ENCODE measurements at places on chromosomes 2 and 18.

DNA sequence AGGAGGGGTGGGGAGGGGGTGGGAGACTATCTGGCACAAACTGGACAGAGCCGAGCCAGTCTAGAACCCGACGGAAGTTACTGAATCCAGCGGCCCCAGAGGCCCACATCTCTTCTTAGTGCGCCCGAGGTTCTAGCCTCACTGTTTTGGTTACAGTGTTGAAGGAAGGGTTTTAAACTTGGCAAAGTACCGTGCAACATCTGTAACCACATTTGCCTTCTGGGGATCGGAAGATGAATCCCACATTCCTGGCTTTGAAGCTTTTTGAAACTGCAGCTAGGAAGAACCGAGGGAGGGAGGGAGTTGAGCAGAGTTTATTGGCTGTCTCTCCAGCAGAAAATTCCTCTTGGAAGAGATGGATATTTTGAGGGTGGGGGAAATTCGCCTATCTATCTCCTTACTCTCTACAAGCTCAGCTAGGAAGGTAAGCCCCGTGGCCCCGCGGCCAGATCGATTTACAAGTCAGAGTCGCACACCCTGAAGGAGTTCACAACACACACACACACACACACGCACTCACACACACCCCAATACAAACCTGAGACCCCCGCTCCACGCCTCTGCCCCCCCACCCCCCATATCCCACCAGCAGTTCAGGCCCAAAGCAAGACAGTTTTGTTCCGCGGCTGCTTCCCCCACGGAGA is 1.0 kb downstream of the ACVR1 start:
- peak; percentile 88 for DNase-seq

- no peak for DNase-seq
Observed at GRCh38 chr18:67875944-67876343, 359.4 kb upstream of the DSEL start.

DNA sequence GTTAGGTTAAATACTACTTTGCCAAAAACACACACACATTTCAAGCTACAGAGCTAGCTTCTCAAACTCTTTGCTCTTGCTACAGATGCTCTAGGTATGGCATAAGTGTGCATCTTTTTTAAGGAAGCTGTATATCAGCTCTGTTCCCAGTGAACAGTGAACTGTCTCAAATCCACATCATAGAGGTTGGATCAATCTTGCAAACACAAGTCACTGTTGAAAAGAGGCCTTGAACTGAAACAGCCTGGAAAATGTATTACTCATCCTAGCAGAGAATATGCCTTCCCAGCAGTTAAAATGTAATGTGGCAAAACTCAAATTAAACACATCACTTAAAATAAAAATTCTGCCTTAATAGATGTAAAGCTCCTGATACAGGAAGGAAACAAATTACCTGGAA is 151.8 kb downstream of the WDPCP start:
- no peak for DNase-seq

GRCh38 chr2:82730811-82731210 is 1728.3 kb downstream of the SUCLG1 start:
- DNase-seq = no peak

DNA sequence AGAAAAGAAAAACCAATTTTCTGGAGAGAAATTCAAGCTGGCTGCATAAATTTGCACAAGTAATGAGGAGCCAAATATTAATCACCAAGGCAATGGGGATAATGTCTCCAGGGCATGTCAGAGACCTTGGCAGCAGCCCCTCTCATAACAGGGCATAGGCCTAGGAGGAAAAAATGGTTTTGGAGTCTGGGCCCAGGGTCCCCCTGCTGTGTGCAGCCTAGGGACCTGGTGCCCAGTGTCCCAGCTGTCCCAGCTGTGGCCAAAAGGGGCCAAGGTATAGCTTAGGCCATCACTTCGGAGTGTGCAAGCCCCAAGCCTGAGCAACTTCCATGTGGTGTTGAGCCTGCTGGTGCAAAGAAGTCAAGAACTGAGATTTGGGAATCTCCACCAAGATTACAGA is 57.1 kb downstream of the SCN7A start:
- no peak for DNase-seq

DNA sequence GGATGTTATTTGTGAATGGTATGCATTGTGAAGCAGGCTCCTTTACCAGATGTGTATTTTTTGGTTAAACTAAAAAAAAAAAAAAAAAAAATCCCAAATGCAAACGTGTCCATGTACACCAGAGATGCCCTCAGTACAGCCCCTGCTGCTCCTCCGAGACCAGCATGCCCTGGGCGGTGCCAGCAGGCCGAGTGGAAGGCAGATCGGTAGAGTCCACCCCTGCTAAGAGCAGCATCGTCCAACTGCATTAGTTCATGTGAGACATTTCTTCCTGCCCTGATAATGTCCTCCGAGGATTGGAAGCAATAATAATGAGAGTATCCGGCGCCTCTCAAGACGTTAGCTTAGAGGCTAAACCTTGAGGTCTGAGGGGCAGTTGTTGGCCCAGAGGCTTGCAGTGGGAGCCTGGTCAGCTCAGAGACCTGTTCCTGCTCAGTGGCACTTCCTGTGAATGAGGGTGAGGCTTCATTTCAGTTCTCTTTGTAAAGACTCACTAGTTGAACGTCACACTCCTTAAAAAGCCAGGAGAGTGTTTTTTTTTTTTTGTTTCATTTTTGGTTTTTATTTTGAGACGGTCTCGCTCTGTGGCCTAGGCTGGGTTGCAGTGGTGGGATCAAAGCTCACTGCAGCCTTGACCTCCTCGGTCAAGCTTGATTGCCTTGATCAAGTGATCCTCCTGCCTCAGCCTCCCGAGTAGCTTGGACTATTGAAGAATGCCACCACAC is 5.6 kb downstream of the SLC66A3 start:
- no peak for DNase-seq

GRCh38 chr2:180184506-180184905 is 177.4 kb upstream of the CWC22 start:
- DNase-seq = no peak

- DNase-seq = no peak
Observed at GRCh38 chr2:128746356-128746755, 427.7 kb upstream of the HS6ST1 start.

DNA sequence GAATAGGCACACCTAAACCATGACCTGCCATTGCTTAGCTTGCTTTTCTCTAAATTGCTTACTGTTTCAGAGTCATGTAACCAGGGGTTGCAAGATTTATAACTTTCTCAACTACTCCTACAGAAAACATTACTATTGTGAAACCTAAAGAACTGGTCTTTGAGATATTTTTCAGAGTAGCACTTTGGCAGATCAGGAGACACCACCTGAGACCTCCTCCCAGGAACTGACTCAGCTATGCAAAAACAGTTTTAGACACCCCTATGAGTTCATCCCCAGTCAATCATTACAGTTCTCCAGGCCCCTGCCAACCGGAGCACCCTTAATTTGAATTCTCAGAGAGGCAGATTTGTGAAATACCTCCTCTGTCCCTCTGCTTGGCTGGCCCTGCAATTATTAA is 80.3 kb downstream of the MBOAT2 start:
- DNase-seq = no peak

DNA sequence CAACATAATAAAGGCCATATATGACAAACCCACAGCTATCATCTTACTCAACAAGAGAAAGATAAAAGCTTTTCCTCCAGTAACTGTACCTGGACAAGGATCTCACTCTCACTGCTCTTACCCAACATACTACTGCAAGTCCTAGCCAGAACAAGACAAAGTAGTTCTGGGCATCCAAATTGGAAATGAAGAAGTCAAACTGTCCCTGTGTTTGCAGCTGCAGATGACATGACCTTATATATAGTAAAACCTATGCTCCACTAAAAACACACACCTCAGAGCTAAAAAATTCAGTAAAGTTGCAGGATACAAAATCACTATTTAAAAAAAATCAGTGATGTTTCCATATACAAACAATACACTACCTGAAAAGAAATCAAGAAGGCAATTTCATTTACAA is 32.2 kb downstream of the USP34 start:
- no peak for DNase-seq
